ENCODE measurements at places on chromosomes 5 and 9. TPM values are rescaled to one million over a fixed set of nuclear protein-coding genes. Genes with fewer than 3 reads are reported as not detected.

Gene ADAMTS6
- total RNA-seq = 9.4 TPM

Gene RASEF
- 0.59 TPM for total RNA-seq

Gene NR5A1
- total RNA-seq = not detected

Gene INSYN2B
- 0.34 TPM for total RNA-seq

Gene RANBP3L
- total RNA-seq = 4.0 TPM

Gene APBA1
- total RNA-seq = 6.5 TPM

Gene EFNA5
- 1.2 TPM for total RNA-seq

Gene TAF1L
- 0.07 TPM for total RNA-seq

Gene PCDHB9
- 1.8 TPM for total RNA-seq

Gene ALDH1A1
- total RNA-seq = 87.9 TPM

Gene HDAC3
- 68.0 TPM for total RNA-seq

Gene ABLIM3
- total RNA-seq = 11.2 TPM

Gene COL23A1
- total RNA-seq = 0.85 TPM

Gene ANKRD20A1
- total RNA-seq = 2.4 TPM

Gene RAB3C
- total RNA-seq = 2.1 TPM

Gene TRIM36
- 1.0 TPM for total RNA-seq

Gene DAB2IP
- total RNA-seq = 40.6 TPM

Gene S1PR3
- total RNA-seq = 42.1 TPM

Gene ASTN2
- total RNA-seq = 8.6 TPM

Gene SLC27A6
- not detected for total RNA-seq

Gene GADD45G
- 0.88 TPM for total RNA-seq

Gene GKAP1
- total RNA-seq = 44.1 TPM

Gene NFIB
- total RNA-seq = 124 TPM

Gene GFM2
- 15.9 TPM for total RNA-seq

Gene ZBTB34
- 1.8 TPM for total RNA-seq

Gene TGFBI
- 33.3 TPM for total RNA-seq

Gene NUTM2G
- total RNA-seq = not detected

Gene UGT3A1
- total RNA-seq = not detected

Gene ADAMTS19
- 25.4 TPM for total RNA-seq

Gene AMBP
- not detected for total RNA-seq

Gene SLC36A2
- total RNA-seq = not detected

Gene ZFP2
- 5.7 TPM for total RNA-seq

Gene ANAPC2
- total RNA-seq = 11.5 TPM

Gene MSX2
- 7.5 TPM for total RNA-seq

Gene MRRF
- 42.0 TPM for total RNA-seq

Gene GABBR2
- 0.62 TPM for total RNA-seq

Gene OLFM1
- total RNA-seq = 27.4 TPM

Gene NIM1K
- total RNA-seq = 0.35 TPM

Gene DNM1
- total RNA-seq = 23.1 TPM

Gene FBP2
- total RNA-seq = not detected

Gene SLC36A1
- 10.1 TPM for total RNA-seq

Gene GPR150
- not detected for total RNA-seq

Gene TNFSF8
- total RNA-seq = 1.2 TPM

Gene HACD4
- 0.77 TPM for total RNA-seq

Gene FCN2
- not detected for total RNA-seq

Gene DBH
- not detected for total RNA-seq

Gene DCP2
- total RNA-seq = 124 TPM

Gene CLIC3
- total RNA-seq = 1.5 TPM

Gene C1QTNF2
- total RNA-seq = 16.5 TPM

Gene POLR3G
- total RNA-seq = 2.5 TPM

Gene HAVCR1
- 0.55 TPM for total RNA-seq

Gene NOL6
- total RNA-seq = 35.4 TPM

Gene IL4
- not detected for total RNA-seq

Gene NKD2
- not detected for total RNA-seq

Gene TTC23L
- total RNA-seq = not detected

Gene SGCD
- total RNA-seq = 86.5 TPM
